ENCODE measurements at places on chromosomes 1 and 21.

DNA sequence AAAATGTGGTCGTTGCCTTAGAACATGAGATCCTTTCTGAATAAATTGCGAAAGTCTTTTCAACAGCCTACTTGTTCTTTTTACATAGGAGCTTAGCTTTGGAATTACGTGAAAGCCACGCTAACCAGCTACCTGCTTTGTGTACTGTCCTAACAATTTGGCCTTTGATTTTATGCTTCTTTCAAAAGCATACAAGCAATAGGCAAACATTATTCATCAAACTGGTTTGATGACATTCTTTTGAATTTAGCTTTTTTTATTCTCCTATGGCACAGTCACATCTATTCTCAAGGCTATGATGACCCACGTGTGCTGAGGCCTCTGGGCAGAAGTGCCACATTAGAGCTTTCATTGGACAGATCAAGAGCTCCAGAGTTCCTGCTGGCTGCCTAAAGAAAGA lies 178.0 kb upstream of the DPT start:
- no peak for DNase-seq

- no peak for DNase-seq
Measured at GRCh38 chr21:41234569-41234968, 66.6 kb downstream of the BACE2 start.

GRCh38 chr1:157842939-157843338 lies 1.3 kb upstream of the CD5L start:
- DNase-seq = no peak

DNA sequence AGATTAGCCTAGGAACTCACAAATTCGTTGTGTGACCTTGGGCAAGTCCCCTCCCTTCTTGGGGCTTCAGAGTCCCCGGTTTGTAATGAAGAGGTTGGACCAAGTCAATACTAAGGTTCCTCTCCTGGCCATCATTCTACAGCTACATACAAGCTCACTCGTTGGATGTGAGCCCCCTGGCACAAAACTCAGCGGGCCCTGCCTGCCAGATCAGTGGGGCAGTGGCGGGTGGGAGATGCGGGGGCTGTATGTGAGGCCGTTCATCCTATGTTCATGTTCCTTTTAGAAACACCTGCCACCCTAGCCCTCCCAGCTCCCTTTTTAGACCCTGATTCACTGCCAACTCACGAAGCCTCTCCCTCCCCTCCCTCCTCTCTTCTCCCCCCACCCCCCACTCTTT lies 2.1 kb downstream of the DLGAP3 start:
- DNase-seq = no peak

- DNase-seq = no peak
Measured at GRCh38 chr1:32045772-32046171, 27.0 kb upstream of the TMEM39B start.

GRCh38 chr1:205068001-205068400 lies 16.3 kb downstream of the TMEM81 start:
- DNase-seq = no peak

- DNase-seq = no peak
Measured at GRCh38 chr1:59039551-59039950, 255.7 kb upstream of the JUN start.

Data from activated effector memory CD4-positive, alpha-beta T cell treated with Interleukin-2 at 50 U/mL for 16 hours (primary cell).